ENCODE measurements at places on chromosomes 3 and 15. TPM values are rescaled to one million over a fixed set of nuclear protein-coding genes. Genes with fewer than 3 reads are reported as not detected.
A peak's percentile ranks its signal among the peaks of the same experiment; 100 is the strongest.

DNA sequence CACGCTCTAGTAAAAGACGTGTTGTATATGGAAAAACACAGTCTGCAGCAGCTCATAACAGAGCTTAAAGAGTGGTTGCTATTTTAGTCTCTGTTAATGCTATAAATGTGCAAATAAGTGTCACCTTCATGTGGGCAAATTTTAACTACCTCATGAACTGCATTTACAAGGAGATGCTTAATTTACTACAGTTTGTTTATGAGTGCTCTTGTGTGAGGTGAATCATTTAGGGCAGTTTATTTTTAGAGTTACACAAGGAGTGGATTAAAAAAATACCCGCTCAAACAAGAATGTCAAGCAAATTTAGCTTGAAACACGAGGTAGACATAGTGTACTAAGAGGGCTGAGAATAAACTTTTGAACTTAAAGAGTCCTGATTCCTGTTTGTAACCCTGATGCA lies 579.0 kb downstream of the MFSD1 start:
- H3K4me3 ChIP-seq = no peak overlapping the region
- no peak for DNase-seq
- H3K4me1 ChIP-seq = no peaks in the 10 kb centered on the region
- H3K27ac ChIP-seq = no peak overlapping the region

GRCh38 chr3:183046883-183047282 lies 52.4 kb downstream of the MCCC1 start:
- no peak for DNase-seq
- no peak overlapping the region for H3K27ac ChIP-seq
- H3K4me1 ChIP-seq = peaks cover 9% of the 10 kb centered on the region
- no peak overlapping the region for H3K4me3 ChIP-seq

DNA sequence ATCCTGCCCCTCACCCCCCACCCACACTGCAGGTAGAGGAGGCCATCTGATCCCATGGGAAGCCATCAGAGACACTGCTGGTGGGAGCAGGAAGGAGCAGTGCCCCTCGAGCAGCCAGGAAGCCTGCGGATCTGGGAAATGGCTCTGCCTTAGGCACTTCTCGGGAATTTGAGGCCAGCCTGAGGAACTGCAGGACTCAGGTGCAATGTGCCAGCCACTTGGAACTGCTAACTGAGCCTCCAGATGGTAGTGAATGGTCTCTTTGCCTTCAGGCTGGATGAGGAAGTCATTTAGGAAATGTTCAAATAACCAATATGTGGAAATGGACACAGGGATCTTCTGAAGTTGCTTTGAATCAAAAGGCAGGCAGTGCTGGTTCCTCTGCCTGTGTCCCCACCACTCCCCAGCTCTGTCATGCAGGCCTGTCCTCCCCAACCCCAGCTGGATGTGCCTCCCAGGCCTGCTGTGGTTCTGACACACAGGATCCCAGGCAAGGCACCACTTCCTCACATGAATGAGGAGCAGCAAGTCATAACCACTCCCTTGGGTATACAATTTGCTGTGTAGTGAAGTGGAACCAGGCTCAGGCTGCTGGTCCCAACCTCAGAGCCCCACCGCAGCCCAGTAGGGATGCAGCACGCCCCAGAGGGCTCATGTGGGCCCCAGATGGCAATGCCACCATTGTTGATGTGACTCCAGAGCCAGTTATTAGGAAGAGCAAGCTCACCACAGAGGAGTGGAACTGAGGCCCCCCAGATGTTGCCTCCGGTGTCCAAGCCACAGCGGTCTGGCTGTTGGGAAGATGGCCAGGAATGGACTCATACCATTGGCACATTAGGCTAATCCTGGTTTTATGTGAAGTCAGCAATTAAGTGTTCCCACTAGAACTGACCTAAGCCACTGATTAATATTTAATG lies 46.5 kb upstream of the LIMD1 start:
- peak; percentile 70 for DNase-seq
- no peak overlapping the region for H3K4me3 ChIP-seq
- H3K27ac ChIP-seq = no peak overlapping the region
- no peaks in the 10 kb centered on the region for H3K36me3 ChIP-seq
- H3K4me1 ChIP-seq = peaks cover 21% of the 10 kb centered on the region

- H3K4me1 ChIP-seq = no peaks in the 10 kb centered on the region
- H3K27ac ChIP-seq = no peak overlapping the region
- H3K4me3 ChIP-seq = no peak overlapping the region
- no peaks in the 10 kb centered on the region for H3K36me3 ChIP-seq
- no peaks in the 10 kb centered on the region for H3K27me3 ChIP-seq
- no peak for DNase-seq
Observed at GRCh38 chr3:137024348-137024747, 66.6 kb downstream of the IL20RB start.

- no peaks in the 10 kb centered on the region for H3K27me3 ChIP-seq
- H3K27ac ChIP-seq = no peak overlapping the region
- no peak overlapping the region for H3K4me3 ChIP-seq
- DNase-seq = no peak
- H3K4me1 ChIP-seq = peaks cover 85% of the 10 kb centered on the region
Observed at GRCh38 chr3:12961697-12962036, 111.6 kb downstream of the IQSEC1 start.

- no peaks in the 10 kb centered on the region for H3K4me1 ChIP-seq
- H3K4me3 ChIP-seq = no peak overlapping the region
- DNase-seq = no peak
- no peaks in the 10 kb centered on the region for H3K36me3 ChIP-seq
- H3K27me3 ChIP-seq = no peaks in the 10 kb centered on the region
Observed at GRCh38 chr3:71441925-71442651, 141.4 kb downstream of the FOXP1 start.

- H3K4me3 ChIP-seq = no peak overlapping the region
- no peak for DNase-seq
- no peak overlapping the region for H3K27ac ChIP-seq
- H3K27me3 ChIP-seq = no peaks in the 10 kb centered on the region
- H3K4me1 ChIP-seq = no peaks in the 10 kb centered on the region
- no peaks in the 10 kb centered on the region for H3K36me3 ChIP-seq
Observed at GRCh38 chr3:59782664-59783063, 732.8 kb upstream of the CFAP20DC start.

Gene CPLX3
- total RNA-seq = not detected

Gene LRRIQ4
- not detected for total RNA-seq

Gene ARPIN
- 40.5 TPM for total RNA-seq

Gene PTX3
- 16.5 TPM for total RNA-seq
